C1 segment of cervical spinal cord (tissue), 14 donors: ENCODE measurements at places on chromosomes 12 and 14.

DNA sequence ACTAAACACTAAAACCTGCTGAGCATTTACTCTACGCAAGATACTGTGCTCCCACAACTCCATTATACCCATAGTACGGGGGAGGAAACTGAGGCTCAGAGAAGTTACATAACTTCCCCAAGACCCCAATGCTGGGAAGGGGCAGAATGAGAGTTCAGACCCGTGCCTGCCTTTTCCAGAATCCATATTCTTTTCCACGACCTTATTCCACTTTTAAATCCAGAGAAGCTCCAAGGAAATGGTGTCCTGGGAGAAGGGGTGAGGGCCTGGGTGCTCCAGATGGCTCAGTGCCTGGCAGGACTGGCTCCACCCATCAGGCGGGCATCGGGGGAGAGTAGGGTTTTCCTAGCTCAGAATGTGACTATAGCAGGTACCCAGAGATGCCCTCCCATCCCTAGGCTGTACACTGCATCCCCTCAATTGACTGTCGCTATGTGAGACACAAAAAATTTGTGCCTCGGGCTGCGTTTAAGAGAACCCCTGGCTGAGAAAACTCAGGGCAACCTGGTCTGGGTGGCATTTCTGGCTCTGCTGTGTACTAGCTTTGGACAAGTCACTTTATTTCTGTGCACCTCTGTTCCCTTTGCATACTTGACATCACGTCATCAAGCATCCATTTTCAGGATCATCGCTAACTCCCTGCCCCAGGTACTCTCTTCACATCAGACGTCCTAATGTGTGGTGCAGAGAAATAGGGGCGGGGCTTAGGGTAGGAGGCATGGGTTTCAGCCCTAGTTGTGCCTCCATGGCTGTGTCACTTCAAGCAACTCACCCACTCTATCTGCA, 11.6 kb upstream of the IQSEC3 start:
- no peak for DNase-seq

DNA sequence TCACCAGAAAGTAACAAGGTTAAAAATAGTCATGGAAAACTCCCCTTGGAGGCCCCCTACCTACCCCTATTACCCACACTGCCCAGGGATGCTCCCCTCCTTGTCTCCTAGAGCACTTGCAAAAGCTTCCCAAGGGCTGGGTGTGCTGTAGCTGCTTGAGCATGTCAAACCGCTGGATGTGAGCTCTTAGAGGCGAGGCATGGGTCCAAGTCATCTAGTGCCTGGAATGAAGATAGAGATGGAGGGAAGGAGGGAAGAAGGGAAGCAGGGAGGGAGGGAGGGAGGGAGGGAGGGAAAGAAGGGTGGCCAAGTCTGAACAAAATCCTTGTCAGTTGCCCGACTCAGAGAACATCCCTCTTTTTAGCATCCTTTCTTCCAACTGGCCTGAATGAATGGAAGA, 43.1 kb downstream of the LTBP2 start:
- no peak for DNase-seq

GRCh38 chr14:89565607-89566006, 148.6 kb upstream of the FOXN3 start:
- no peak for DNase-seq

DNA sequence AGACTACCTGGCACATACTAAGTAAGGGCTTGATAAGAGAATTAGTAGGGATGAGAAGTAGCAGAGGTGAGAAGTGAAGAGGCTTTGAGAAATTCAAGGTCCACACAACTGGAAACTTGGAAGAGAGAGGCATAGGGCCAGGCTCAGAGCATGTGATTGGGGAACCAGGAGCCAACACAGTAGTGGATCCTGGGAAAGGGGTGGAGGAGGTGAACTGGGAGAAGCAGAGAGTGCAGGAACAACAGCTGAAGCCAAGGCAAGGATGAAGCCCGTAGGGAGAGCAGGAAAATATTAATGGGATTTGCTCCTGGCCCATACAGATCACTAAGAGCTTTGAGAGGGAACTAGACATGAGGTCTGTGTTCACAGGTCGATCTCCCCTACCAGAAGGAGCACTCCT, 1.4 kb upstream of the ITGB7 start:
- no peak for DNase-seq

- DNase-seq, result no peak
Measured at GRCh38 chr14:68495101-68496039, 297.5 kb downstream of the ZFP36L1 start.

DNA sequence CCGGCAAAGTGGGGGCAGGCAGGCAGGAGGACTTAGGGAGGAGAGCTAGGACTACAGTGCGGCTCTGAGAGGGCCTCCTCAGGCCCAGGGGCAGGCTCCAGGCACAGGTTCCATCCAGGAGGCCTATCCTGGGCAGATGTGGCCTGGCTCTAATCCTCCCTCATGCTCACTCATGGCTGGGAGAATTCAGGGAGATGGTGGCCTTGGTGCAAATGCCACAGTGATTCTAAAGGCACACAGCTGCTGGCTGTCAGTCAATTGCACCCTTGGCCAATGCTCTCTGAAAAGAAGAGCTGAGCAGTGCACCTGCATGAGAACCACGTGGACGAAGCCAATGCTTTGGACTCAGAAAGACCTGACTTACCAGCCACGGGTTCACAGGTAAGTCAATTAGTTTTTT, 89.6 kb downstream of the C12orf75 start:
- no peak for DNase-seq

DNA sequence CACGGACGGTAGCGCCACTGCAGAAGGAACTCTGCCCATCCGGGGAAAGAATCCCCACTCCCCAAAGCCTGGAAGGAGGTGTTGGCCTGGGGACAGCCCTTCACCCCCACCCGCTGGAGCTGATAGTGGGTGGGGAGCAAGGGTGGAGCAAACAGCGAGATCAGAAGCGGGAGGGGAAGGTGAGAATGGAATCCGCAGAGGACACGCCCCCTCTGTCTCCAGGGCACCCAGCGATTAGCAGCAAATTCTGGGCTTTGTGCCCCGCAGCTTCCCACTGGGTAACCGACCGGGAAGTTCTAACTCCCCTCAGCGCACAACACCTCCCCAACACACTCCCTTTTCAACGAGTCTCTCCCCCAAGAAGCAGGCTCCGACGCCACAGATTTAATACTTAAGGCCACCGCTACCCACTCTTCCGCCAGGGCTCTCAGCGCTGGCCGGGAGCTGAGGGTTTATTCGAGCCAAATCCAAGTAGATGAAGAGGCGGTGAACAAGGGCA, 1.4 kb downstream of the SLC25A29 start:
- DNase-seq, result no peak

- no peak for DNase-seq
Measured at GRCh38 chr14:104547310-104547997, 32.1 kb upstream of the C14orf180 start.

GRCh38 chr12:131825146-131825892, 2.9 kb upstream of the MMP17 start:
- no peak for DNase-seq

DNA sequence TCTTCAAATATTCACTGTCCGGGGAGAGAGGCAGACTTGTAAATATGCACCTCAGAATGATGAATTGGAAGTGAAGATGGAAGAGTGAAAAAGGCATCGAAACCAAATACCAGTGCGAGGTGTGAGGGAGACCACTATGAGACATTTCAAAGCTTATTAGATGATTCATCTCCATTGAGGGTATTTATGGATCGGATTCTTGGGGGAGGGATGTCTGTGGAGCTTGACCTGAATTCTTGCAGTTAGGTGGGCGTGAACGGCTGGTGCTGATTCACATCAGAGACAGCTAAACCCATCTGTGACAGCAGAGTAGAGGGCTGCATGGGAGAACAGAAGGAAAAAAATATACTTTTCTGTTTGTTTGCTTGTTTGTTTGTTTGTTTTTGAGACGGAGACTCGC, 677.2 kb downstream of the AACS start:
- DNase-seq, result no peak

DNA sequence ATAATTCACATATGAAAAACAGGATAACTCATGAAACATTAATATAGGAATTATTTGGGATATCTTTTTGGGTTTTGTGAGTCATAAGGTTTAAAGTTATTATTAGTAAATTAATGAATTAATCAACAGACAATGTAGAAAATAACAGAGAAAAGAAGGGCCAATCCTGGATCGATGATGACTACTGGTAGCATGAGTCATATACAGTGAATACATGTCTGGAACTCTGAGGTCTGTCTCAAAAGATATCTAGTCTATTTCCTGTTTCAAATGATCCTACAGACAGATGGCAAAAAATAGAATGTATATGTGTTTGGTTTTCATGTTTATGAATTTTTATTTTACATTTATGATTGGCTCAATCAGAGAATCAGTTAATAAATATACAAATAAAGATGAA, 86.4 kb upstream of the RTL1 start:
- DNase-seq, result no peak
